ENCODE measurements at places on chromosomes 12 and 14.

GRCh38 chr12:92943482-92944250 is 14.6 kb upstream of the EEA1 start:
- no peak for DNase-seq

DNA sequence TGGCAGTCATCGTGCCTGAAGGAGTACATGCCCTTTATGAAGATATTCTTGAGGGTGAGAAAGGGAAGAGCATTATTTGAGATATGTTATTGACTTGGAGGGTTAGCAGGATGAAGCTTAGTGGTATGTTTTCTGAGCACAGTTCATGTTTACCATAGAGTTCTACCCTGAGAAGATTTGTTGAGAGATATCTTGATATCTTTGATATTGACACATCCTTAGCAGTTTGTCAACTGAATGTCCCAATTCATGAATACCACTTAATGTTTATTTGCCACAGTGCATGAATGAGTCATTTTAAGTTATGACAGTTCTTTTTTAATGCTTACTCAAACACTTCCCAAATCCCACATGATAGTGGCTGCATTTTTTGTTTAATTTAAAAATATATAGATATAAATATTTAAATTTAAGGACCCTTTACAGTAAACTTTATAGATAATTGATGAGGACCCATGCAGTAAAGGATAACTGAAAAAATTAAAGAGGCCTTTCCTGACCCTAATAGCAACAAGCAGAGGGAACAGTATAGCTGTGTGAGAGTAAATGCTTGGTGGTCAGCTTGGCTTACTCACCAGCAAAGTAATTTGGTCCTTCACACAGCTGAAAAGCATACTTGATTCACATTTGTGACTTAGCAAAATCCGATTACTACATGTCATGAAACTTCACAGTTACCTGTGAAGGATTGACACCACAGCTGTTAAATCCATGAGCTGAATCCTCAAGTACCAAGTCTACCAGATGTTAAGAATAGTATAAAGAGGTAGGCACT is 25.8 kb downstream of the SLC39A9 start:
- DNase-seq: no peak

DNA sequence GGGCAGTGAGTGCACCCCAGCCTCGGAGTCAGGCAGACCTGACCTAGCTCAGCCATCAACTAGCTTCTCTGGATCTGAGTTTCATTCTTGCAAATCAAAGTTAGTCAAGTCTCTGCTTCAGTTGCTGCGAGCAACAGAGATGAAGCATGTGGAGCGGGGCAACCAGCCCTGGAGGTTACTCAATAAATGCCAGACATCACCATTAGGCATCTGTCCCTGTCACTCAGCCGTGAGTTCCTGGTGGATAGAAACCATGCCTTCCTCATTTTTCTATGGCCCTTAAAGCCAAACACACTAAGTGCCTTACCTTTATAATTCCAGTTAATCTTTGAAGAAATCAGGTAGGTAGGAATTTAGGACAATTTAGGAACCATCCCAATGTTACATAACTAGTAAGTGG is 19.3 kb downstream of the RFX4 start:
- no peak for DNase-seq

DNA sequence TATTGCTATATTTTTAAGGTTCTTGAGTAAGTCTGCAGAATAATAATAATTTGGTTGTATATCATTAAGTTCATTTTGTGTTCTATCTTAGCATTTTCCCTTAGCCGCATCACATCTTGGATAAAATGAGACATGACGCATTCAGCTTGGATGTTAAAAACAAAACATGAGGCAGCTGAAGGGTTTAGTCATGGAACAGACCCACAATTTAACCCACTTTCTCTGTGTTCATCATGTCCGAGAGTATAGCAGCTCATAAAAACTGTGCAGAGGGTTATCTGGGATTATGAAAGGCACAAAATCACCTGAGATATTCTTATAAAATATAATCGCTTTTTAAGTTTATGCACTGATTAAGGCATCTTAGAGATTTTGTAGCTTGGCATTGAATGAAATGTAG is 219.3 kb downstream of the TRHDE start:
- DNase-seq: no peak

DNA sequence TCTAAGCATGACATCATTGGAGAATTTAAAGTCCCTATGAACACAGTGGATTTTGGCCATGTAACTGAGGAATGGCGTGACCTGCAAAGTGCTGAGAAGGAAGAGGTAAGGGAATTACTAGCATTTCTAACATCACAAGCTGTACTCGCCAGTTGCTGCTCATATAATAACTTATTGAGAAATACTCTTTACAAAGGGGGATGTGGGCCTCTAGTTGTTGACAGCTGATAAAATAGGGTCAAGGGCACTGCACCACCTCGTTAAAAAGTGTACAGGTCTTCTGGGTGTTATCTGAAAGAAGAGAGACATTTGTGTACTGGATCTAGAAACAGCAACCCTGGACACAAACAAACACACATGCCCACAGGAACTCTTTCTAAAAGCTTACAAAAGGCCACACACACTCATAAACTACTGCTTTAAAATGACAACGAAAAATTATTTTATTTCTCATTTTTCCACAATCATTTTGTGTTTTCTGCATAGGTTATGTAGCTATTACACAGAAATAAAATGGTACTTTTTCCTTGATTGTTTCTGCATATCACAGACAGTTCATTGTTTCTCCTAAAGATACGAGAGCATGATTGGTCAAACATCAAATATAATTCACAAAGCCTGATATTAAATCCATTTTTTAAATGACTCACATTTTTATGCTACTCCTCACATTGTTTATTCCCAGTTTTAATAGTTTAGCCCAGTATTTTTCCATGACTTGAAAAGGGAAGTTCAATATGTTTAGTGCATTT is 391.1 kb downstream of the PAWR start:
- no peak for DNase-seq

DNA sequence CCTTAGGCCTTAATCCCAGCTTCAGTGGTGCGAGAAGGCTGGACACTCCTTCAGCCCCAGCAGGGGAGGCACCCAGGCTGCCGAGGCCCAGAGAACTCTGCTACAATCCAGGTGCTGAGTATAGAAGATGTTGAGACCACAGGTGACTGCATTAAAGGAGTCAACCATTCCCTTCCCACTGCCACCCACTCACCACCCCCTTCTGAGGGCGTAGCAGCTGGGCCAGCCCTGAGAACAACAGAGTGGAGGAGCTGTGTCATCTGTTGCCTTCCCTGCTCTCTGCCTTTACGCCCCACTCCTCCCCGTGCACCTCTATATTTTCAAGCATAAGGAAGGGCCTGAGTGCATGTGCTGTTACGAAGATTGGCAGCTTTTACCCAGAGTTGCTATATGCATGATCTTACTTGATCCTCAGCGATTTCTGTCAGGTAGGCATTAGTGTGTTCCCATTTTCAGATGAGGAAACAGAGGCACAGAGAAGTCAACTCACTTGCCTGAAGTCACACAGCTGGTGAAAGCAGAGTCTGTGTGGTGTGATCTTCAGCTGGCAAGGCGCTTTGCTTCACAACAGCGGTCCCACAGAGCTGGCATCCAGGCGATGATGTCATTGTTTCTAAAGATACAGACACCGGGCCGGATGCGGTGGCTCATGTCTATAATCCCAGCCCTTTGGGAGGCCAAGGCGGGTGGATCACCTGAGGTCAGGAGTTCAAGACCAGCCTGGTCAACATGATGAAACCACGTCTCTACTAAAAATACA is 46.7 kb downstream of the RIN3 start:
- no peak for DNase-seq

GRCh38 chr14:36847366-36847765 is 185.7 kb downstream of the PAX9 start:
- no peak for DNase-seq

DNA sequence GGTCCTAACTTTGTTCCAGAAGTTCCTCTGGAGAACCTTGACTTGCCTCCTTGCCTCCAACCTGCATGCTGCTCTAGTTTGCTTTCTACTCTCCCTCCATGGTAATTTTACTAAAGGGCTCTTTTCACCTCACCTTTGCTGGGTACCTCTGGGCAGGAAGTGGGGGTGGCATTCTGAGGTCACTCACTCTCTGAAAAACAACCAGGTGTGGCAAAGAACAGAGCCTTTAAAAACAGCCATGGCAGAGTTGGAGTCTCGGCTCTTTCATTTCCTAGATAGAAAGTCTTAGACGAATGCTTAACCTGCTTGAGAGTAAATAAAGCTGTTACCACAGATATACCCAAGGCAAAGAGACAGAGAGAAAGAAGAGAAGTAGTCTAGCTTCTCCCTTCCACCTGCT is 827.9 kb downstream of the BCL11B start:
- no peak for DNase-seq

DNA sequence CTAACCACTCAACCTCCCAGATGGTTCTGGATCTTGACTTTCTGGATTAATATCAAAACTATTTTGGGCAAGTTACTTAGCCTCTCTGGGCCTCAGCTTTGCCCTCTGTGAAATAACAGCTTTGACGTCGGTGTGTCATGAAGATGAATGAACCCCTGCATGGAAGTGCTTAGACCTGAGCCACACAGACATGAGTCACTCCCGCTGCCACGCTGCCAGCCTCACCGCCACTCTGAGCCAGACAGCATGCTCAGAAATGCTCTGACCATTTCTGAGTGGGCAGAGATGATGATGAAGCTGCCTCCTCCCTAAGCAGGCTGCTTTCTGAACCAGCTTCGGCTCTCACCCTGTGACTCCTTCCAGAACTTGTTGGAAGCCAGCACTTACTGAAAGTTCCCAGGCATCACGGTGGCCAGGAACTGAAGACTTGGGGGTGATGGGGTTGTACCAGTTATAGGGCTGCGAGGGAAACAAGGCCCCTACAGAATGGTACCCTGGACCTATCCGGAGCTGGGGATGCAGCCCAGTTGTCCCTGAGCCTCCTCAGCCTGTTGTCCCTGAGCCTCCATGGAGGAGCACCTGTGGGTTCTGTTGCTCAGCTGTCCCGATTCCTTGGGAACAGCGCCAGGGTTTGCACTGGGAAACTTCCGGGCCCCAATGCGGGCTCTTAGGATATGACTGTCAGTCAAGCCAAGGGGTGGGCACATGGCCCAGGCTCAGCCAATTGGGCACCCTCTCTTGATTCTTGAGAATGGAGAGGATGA is 2.0 kb upstream of the CCDC197 start:
- DNase-seq: no peak

DNA sequence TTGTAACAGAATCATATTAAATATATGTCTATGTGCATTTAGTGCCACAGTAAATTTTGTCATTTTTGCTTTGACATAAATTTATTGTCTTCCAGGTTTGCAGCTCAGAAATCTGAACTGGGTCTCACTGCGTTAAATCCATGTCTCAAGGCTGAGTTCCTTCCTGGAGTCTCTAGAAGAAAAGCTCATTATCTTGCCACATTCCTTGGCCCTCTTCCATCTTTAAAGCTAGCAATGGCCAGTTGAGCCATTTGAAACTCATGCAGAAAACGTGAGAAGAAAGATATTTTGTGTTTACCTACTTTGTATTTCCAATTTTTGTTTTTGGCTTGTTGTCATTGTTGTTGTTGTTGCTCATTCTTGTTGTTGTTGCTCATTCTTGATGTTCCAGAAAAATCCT is 10.7 kb downstream of the PRH1 start:
- no peak for DNase-seq

GRCh38 chr12:51362747-51363342 is 16.4 kb upstream of the CELA1 start:
- no peak for DNase-seq

DNA sequence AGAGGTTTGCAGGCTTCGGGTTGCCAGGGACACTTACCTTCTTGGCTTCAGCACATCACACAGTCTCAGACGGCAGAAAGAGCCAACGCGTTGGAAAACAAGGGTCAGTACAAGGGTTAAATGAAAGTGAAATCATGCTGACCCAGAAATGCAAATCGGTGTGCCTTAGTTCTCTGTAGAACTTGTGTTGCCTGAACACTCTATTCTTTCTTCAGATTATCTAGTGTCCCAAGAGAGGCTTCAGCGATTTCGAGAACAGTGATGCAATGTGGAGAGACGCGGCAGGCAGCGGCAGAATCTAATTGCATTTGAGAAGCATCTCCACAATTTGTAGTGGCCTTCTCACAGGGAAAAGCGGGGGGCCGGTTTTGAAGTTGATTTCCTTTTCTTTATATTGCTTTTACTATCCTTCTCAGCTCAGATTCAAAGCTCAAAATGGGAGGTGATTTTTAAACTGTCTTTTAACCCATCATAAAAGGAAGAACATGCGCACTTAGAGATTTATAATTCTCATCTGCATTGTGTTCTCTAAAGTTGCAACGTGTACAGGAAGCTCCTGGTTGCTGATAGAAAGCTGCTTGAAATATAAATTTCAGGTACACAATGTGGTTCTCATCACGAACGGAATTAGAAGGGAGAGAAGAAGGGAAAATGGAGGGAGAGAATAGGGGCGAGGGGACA is 67.8 kb upstream of the EGLN3 start:
- no peak for DNase-seq

GRCh38 chr14:105466531-105467248 is 7.9 kb upstream of the CRIP2 start:
- DNase-seq: no peak

DNA sequence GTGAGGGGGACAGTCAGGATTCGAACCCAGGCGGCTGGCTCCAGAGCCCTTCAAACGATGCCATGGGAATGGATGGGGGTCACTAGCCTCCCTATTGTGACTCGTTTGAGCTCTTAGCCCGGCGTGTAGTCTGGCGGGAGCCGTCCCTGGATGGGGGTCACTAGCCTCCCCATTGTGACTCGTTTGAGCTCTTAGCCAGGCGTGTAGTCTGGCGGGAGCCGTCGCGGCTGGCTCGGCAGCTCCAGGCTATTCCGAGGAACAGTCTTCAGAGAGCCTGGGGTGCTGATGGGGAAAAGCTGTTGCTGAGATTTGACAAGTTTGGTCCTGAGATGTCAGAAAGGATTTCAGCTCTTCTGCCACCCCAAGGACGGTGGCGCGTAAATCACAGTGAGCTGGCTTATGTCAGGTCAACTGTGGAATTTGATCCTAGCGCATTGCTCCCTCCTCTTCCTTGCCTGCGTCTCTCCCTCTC is 58.3 kb downstream of the CALM1 start:
- no peak for DNase-seq

DNA sequence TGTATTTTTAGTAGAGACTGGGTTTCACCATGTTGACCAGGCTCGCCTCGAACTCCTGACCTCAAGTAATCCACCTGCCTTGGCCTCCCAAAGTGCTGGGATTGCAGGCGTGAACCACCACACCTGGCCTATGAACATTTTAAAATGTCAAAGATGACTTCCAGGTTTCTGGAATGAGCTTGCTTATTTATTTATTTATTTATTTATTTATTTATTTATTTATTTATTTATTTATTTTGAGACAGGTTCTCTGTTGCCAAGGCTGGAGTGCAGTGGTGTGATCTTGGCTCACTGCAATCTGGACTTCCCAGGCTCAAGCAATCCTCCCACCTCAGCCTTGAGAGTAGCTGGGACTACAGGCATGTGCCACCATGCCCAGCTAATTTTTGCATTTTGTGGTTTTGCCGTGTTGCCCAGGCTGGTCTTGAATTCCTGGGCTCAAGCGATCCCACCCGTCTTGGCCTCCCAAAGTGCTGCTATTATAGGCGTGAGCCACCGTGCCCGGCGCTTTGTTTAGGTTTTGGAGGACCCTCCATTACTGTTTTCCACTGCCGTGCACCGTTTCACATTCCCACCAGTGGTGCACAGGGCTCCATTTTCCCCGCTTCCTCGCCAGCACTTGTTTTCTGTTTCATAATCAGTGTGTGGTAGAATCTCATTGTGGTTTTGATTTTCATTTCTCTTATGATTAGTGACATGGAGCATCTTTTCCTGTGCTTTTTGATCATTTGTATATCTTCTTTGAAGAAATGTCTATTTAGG is 6.4 kb upstream of the CFAP251 start:
- DNase-seq: no peak

GRCh38 chr14:104374718-104375080 is 204.9 kb upstream of the C14orf180 start:
- DNase-seq: no peak

GRCh38 chr12:39503439-39503838 is 60.5 kb upstream of the KIF21A start:
- DNase-seq: no peak
